ENCODE measurements at places on chromosomes 4 and X.

GRCh38 chrX:147935156-147935758, 23.5 kb downstream of the FMR1 start:
- no peak for DNase-seq

- no peak for DNase-seq
Measured at GRCh38 chr4:148847544-148848255, 405.5 kb upstream of the NR3C2 start.

- no peak for DNase-seq
Measured at GRCh38 chr4:99635601-99636000, 22.0 kb downstream of the C4orf54 start.

GRCh38 chrX:21843179-21843578, 3.8 kb downstream of the MBTPS2 start:
- no peak for DNase-seq

DNA sequence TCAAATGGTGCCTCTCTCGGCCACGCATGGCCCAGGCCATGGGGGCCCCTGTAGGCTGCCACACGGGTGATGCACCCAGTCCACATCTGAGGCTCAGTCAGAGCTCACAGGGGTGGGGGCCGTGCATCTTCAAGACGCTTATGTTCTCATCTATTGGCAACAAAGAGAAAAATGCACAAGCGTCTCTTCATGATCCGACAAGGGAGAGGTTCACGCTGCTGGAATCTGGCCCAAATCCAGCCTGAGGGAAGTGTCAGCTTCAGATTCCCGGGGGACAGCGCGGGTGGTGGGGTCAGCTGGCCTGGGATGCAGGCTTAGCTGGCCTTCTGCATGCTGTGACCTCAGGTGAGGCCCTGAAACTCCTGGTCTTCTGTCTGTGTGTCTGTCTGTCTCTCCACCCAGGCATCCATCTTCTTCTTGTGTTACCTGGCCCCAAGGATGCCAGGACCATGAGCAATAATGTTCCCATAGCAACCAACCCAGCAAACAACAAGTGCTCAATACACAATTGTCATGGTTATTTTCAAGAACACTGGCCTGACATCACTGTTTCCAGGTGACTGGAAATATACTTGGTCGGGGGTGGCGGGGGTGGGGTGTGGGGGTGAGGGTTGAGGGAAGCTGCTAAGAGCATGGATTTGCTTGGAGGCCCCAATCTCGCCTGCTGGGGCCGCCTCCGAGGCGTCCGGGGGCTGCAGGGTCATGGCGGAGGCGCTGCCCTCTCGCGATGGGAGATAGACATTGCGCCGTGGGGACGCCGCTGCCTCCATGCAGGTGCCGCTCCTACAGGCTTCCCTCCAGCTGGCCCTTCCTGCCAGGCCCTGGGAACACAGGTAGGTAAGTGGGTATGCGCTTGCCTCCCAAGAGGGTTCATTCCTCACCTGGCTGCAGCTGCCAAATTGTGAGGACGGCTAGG, 48.3 kb downstream of the ABLIM2 start:
- DNase-seq: no peak

DNA sequence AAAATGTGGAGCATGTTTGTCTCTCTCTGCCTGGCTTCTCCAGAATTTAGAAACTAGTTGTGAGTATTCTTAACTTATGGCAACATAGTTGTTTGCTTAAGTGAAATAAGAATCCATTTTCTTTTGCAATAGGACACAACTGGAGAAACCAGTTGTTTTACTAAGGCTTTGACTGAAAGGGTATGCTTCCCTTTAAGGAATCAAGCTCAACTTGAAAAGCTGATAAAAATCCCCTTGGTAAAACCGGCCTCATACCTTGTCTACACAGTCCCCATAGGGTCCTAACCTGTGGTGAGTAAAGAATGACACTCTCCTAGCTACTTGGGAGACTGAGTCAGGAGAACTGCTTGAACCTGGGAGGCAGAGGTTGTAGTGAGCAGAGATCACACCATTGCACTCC, 139.8 kb downstream of the NR3C2 start:
- no peak for DNase-seq

GRCh38 chr4:123244137-123244536, 152.5 kb upstream of the SPRY1 start:
- DNase-seq: no peak

DNA sequence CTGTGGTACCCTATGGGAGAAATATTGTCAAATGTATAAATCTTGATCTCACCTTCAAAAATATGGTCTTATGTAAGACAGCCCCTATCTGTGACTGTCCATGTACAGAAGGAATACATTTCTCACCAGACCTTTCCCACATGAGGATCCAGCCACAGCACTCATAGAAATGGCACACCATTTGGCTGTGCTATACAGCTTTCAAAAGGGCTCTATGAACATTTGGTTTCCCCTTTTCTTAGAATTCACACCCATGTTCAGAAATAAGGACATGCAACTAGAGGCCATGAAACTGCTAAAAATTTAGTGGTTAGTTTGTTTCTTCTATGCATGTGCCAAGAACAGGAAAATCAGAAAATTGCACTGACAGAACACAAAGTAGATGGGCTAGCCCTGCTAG, 62.7 kb downstream of the ANTXR2 start:
- DNase-seq: no peak

DNA sequence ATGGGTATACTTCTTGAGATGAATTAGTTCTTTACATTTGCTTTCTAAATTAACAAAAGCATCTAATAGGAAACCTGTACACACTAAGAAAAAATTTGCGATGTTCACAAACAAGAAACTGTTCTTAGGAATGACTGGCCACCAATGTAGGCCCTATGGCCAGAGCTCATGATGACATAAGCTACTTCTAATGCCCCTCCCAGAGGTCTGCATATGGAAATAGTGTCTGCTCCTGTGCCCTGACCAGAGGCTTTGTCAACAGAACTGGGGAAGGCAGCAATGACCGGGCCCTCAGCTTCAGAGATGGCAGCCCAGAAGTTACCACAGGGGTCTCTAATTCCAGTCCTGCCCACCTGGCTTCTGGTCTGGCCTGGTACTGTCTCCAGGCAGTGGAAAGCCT, 15.0 kb upstream of the BCLAF3 start:
- DNase-seq: no peak

- DNase-seq: no peak
Measured at GRCh38 chrX:20519826-20520225, 253.1 kb upstream of the RPS6KA3 start.

DNA sequence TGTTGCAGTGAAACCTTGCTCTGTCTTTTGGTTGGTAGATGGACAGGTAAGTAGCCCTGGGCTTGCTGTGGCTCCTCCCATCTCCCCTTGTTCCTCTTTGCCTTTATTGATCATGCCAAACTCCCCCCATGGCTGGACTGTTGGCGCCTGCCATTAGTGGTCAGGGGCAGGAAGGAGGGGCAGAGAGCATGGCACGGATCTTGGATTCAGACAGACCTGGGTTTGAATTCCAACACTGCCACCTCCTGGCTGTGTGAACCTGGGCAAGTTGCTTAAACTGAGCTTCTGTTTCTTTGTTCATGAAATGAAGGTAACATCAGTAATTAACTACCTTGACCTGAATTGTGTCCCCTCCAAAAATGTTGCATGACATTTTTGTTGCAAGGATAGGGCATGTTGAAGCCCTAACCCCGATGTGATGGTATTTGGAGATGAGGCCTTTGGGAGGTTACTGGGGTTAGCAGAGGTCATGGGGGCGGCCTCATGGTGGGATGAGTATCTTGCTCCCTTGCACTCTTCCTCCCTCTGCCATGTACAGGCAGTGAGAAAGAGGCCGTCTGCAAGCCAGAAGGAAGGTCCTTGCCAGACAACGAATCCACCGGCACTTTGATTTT, 6.0 kb downstream of the SLC2A9 start:
- DNase-seq: no peak

DNA sequence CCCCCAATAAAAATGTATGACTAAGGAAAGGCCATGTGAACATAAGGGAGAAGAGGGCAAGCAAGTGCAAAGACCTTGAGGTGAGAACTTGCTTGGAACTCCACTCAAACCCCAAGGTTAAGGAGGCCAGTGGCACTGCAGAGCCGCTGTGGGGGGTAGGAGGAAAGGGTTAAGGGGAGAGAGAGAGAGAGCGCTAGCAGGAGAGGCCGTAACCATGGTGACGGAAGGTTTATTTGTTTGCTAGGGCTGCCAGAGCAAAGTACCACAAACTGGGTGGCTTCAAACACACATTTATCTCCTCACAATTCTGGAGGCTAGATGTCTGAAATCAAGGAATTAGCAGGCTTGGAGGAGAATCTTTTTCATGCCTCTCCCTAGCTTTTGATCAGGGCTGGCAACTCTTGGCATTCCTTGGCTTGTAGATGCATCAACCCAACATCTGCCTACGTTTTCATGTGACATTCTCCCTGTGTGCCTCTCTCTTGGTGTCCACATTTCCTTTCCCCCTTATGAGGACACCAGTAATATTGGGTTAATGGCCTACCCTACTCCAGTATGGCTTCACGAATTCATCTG, 35.2 kb downstream of the SMIM20 start:
- no peak for DNase-seq

- DNase-seq: no peak
Measured at GRCh38 chr4:85370400-85371032, 104.4 kb upstream of the ARHGAP24 start.

DNA sequence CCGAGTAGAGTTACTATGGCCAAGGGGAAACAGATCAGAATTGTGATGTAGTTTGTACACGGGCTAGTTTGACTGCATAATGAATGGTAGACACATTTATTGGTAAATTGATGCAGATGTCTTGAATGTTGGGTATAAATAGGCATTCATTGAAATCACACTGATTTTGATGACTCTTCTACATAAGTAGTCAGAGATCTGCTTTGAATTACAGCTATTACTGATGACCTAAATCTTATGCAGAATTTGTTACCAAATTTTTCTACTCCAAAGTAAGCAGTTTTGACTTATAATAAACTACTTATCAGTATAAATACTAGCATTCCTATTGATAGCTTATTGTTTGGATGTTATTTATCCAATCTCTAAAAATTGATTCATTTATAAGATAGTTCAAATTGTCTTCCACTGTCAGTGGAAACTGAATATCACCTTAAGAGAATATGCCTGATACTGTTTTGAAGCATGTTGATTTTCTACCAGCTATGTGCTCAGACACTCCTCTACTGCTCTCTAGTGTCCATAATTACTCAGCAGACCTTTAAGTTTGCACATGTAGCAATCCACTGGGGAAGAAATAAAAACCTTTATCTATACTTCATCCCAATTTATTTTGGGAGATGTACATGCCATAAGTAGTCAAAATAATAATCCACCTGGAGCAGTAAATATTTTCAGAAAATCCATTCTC, 120.3 kb downstream of the RASL11B start:
- DNase-seq: no peak

- no peak for DNase-seq
Measured at GRCh38 chrX:123993904-123994635, 32.6 kb downstream of the STAG2 start.

GRCh38 chr4:142367418-142368180, 478.5 kb downstream of the INPP4B start:
- no peak for DNase-seq

DNA sequence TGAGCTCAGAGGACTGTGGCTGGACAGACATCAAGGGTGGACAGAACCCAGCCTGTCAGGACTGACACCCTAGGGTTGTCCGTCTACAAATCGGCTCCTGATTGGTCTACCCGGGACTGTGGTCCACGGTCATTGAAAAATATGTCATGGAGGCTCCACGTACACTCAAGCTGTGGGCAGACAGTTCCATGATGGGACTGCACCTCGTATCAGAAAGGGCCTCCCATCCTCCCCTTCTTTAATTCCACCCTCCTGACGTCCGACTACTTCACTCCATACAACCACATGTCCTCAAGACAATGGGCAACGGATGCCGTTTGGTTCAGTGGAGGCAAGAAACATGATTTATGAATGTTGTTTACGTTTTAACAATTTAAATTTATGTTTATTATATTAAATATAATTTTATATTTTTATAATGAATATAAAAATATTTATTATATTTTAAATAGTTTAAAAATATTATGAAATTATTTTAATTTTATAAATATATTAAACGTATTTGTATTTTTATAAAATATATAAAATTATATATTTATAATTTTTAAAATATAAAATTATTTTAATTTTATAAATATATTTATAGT, 58.0 kb upstream of the SHOX start:
- no peak for DNase-seq

DNA sequence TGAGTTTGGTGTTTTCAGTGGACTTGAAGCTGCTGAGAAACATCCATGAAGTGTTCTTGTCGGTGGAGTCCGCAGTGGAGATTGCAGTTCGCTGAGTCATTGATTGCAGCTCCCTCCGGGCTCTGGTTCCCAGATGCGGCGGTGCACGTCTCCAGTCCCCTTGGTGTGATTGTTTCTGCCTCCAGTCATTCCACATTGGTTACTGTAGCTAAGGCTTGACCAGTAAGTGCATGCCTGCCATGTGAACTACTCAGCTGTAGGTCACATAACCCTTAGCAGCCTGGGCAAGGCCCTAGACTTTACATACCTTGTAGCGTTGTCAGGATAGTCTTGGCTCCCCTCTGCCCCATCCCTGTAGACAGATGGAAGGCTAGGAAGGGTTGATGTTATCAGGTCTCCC, 53.8 kb upstream of the CLCN4 start:
- no peak for DNase-seq

DNA sequence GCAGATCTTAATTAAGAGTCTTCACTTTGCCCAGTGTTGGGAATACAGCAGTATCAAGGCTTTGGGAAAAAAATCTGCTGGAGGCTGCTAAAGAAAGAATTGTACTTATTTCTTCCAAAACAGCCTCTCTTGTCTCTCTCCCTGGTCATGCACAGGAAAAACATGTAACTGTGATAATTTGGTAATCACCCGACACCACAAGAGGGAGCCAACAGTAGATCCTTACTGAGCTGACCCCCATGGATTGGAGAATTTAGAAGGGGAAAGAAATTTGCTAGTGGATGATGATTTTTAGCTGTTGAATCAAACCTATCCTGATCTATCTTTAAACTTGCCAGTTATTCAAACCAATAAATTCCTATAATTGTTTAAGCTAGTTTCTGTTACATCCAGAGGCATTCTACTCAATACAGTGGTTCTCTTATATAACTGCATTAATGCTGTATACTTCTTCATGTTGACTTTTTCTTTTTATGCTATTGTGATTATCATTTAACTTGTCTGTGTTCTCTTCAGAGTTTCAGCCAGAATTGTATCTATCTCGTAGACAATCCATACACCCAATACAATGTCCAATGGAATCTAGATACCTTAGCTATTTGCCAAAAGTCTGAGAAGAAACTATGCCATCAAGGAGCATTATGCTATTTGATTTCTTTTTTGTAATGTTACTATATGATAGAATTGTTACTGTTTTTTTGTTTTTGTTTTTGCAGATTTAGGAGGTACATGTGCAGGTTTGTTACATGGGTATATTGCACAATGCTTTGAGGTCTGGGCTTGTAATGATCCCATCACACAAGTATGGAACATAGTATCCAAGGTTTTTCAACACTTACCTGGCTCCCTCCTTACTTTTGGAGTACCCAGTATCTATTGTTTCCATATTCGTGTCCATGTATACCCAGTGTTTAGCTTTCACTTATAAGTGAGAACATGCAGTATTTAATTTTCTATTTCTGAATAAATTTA, 31.3 kb upstream of the ARHGEF38 start:
- DNase-seq: no peak

DNA sequence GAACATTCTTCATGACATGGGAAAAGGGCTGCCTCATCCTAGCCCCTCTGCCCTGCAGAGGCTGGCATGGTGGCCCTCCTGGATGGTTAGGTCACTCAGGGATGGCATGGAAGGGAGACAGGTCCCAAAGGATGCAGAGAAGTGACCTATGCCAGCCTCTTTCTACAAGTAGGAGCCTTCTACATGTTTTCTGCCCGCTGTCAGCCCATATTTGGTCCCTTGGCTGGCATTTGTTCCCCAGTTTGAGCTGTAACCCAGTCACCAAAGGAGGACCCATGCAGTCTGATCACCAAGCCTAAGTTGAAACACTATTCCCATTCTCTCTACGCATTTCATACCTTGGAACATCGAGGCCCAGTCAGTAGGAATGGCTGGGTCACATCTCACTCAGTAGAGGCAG, 95.4 kb downstream of the PJA1 start:
- DNase-seq: no peak
